ENCODE measurements at places on chromosomes 4 and X.

- no peak for DNase-seq
These were observed 18.4 kb upstream of the RFC1 start for GRCh38 chr4:39384563-39384962.

DNA sequence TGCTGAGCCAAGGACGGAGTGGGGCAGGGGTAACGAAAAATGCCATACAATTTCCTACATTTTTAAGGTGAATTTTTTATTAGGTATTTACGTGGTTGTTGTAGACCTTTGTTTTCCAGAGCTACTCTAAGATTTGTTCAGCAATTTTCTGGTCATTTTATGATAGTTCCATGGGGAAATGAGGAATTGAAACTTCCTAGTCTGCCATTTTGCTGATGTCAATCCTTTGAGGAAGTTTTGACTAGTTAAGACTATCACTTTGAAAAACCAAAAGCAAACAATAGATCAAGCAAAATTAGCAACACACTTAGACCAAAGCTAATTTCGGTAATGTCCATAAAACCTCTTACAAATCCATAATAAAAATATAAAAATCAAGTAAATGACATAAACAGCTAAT lies 7.0 kb upstream of the TLR3 start:
- no peak for DNase-seq

DNA sequence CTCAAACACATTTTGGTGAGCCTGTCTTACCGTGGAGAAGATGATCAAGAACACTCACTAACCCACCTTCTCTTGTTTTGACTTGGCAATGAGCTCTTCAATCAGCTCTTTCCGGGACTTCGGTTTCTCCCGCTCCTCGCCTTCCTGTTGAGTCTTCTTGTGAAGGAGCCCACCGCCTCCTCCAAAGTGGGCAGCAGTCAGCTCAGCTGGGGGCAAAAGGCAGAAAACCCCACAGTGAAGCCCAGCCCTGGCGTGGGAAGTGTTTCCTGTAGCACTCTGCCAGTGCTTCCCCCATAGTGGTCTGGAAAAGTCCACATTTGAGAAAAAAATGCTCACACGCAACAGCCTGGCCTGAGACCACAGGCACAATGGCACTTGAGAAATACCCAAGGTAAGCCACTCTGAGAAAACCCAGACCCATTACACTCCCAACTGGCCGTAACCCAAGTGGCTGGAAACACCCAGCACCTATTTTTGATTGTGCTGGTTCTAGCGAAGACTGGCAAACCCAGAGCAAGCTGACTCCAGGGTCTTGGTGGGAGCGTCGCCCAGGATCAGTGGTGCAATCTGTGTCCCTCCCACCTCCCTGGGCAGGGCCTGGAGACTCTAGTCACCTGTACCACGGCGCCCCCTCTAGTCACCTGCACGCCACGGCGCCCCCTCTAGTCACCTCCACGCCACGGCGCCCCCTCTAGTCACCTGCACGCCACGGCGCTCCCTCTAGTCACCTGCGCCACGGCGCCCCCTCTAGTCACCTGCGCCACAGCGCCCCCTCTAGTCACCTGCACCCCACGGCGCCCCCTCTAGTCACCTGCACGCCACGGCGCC lies 8.6 kb downstream of the NOP14 start:
- DNase-seq, result no peak

DNA sequence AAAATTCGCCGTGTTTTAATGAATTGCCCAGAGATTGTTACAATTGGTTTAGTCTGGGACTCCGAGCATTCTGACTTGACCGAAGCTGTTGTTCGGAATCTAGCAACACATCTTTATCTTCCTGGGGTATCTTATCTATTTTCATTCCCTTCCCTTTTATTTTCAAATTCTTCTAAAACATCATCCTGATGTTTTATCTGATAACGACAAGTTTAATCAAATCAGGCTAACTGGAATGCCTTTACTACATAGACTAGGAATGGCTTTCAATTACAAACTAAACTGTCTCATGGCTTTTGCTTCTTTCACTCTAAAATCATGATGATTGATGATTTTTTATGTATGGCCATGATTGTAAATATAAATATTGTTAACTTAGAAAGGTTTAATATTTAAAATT lies 48.0 kb downstream of the USP53 start:
- DNase-seq, result no peak

Measured in lung microvascular endothelial cell (primary cell).